ENCODE measurements at places on chromosomes 12 and 14.
A peak's percentile ranks its signal among the peaks of the same experiment; 100 is the strongest.

- no peak for DNase-seq
Observed at GRCh38 chr14:52124791-52125684, 56.2 kb upstream of the NID2 start.

DNA sequence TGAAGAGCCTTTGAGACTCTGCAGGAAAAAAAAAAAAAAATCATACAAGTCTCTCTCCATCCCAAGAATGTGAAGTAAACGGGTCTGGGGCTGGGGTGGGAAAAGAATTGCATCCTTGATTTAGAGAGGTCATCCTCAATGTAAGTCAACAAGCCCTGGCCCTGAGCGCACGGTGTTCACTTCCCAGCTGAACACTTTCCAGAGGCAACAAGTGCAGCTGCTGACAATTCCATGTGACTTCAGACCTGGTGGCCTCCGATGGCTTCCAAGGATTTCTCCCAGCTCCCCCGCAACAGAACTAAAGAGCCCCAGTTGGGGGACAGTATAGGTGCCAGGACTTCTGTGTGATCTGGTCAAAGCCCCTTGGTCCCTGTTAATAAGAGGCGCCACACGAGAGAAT lies 2.4 kb downstream of the RILPL1 start:
- DNase-seq: no peak

DNA sequence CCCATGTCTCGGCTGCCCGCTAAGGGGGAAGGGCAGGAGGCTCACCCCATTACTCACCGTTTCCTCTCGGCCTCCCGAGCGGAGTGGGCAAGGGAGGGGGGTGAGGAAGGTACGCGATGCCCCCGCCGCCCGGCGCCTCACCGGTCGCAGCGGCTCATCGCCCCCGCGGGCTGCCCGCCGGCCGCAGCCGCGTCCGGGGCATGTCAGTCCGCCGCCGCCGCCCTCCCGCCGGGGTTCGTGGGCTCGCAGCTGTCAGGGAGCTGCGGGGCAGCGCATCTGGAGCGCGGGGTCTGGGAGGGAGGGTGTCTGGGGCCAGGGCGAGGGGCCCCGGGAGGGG lies 461 bp downstream of the SLC8A3 start:
- no peak for DNase-seq

DNA sequence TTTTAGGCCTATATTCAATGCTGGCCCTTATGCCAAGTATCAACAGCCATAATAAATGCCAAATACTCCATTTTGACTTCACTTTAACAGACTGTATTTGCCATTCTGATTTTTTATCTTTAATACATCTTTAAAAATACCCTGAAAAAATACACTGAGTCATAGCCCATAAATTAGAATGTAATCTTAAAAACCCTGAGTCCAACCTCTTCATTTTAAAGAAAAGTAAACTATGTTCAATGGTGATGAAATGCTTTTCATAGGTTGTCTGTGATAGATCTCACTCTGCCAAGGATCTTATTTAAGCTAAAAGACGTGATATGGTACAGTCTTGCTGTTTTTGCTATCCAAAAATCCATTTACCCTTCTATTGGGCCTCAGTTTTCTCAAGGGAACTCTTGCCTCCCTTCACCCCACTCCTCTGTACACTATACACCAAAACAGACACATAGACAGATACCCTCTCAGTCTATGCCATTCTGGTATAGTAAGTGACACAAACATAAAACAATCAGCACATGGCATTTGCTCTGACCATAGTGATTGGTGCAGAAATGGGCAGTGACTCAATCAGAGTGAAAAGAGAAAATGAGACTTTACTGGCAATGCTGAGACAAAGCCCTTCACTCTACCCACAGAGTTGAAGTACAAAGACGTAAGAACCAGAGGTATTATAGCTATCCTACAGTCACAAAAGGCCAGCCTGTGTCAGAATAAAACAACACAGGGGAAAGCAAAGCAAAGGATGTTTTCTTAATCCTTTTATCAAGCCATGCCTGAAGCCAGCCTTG lies 49.1 kb downstream of the BTG1 start:
- DNase-seq: no peak

- peak; percentile 79 for DNase-seq
Observed at GRCh38 chr14:24678801-24679247, 44.8 kb upstream of the GZMB start.
